ENCODE measurements at places on chromosomes 1 and 21.

- no peak for DNase-seq
Observed at GRCh38 chr1:50421366-50421748, 1.9 kb downstream of the DMRTA2 start.

DNA sequence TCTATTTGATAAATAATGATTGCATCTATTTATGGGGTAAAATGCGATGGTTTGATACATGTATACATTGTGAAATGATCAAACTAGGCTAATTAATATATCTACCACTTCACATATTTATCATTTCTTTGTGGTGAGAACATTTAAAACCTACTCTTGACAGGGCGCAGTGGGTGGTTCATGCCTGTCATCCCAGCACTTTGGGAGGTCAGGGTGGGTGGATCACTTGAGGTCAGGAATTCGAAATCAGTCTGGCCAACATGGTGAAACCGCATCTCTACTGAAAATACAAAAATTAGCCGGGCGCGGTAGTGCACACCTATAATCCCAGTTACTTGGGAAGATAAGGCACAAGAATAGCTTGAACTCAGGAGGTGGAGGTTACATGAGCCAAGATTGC is 25.3 kb downstream of the PLEKHA6 start:
- DNase-seq, result no peak

GRCh38 chr1:96721053-96721415 is 550 bp upstream of the PTBP2 start:
- no peak for DNase-seq

DNA sequence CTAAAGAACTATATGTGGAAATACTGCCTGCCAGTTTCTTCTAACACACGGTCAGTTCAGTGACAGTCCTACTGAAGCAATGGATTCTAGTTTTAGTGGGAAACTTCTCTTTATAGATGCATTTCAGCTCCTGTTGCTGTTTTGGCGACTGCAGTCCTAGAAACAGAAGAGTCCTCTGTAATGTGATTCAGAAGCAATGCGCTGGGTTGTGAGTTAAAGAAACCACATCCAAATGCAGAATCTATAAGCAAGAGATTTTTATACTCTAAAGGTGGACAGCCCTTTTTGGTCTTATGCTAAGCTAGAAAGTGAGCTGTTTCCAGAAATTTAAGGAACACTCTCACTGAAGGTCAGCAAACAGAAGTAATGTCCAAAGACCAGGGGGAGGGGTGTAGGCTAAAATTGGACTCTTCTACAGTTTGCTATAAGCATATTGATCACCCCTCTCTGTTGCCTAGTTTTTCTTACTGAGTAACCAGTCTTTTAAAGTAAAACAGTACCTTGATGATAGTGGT is 30.8 kb downstream of the DUSP10 start:
- no peak for DNase-seq

GRCh38 chr1:67558449-67559193 is 126.4 kb upstream of the GADD45A start:
- no peak for DNase-seq

Measured in vagina (tissue), 2 donors.